ENCODE measurements at places on chromosomes 12 and 14. TPM values are rescaled to one million over a fixed set of nuclear protein-coding genes. Genes with fewer than 3 reads are reported as not detected.
A peak's percentile ranks its signal among the peaks of the same experiment; 100 is the strongest.

DNA sequence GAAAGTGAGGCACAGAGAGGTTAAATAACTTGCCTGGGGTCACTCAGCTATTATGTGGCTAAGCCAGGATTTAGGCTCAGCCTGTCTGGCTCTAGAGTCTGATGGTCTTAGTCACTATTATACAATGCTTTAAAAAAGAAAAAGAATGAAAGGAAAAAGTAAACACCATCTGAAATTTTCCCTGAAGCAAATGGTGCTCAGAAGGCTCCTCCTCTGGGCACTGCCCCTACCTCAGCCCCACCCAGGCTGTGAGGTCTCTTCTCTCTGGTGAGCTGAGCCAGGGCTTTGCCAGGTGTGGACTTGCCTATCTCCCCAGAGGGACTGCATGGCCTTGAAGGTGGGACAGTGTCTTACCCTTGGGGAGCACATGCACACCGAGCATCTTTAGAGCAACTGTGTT, 117.5 kb upstream of the DYRK2 start:
- no peak for DNase-seq

DNA sequence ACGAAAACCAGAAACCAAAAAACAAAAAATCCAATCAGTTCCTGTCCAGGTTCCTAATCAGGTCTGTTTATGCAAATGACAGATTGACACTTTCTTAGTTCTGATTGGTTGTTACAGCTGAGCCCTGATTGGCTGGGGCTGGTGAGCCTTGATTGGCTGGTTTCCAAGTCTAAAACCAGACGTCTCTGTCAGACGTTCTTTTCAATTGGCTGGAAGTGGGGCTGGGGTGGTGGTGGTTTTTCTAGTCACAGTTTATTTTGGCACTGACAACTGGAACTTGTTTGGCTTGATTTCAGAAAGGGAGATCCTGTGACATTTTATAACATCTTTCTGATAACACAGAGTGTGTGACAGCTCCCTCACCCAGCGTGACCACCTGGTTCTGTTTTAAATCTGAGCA, 36.1 kb upstream of the PRICKLE1 start:
- DNase-seq: no peak

- no peak for DNase-seq
Measured at GRCh38 chr12:127726671-127727315, 540.2 kb upstream of the TMEM132C start.

- no peak for DNase-seq
Measured at GRCh38 chr12:116959845-116960514, 49.2 kb downstream of the FBXW8 start.

DNA sequence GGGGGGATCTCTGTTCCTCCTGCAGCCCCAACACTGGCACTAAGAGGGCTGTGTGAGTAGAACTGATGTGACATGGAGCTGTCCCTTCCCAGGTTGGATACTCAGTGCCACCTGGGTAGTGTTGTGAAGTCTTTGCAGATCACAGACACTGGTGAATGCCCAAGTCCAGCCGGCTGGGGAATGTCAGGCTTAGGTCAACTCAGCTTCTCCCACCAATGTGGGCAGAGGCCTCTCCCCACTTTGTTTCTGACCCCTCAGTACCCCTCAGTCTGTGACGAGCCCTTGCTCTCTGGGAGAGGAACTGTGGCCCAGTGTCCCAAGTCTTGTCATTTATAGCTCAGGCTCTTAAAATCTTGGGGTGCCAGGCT, 11.3 kb downstream of the SLC25A29 start:
- no peak for DNase-seq

GRCh38 chr14:51283402-51284085, 43.5 kb downstream of the TMX1 start:
- no peak for DNase-seq

- DNase-seq: no peak
Measured at GRCh38 chr12:1646569-1647284, 17.7 kb downstream of the WNT5B start.

DNA sequence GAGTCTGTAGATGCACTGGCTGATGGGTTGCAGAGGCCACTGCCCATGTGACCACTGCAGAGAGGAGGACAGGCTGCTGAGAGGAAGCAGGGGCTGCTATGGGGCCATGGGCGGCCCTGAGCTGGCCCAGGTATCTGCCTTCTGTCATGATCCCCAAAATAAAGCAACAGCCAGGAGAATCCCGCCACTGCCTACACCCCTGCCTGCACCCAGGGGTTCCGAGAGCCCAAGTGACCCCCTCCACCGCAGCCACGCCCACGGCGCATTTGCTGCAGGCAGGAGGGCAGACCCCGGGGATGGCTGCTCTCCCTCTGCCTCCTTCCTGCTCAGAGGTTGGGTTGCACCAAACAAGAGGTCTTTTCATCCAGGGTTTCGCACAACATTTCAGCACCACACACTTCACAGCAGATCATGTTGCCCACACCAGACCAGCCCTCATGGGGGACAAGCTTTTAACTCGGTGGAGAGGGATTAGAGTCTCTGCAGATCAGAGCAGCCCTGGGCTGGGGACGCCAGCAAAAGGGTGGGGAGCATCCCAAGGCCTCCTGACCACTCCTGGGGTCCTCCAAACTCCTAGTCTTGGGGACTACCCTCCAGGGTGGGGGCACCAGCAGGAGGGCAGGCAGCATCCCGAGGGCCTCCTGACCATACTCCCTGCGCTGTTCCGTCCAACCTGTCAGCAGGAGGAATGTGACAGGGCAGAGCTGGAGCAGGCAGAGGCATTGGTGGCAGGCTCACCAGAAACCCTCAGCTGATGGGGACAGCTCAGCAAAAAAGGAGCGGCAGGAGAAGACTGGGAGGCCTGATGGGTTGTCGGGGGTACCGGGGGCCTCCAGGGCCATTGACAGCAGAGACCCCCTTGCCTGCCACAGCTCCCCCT, 14.1 kb downstream of the CCDC85C start:
- DNase-seq: no peak

DNA sequence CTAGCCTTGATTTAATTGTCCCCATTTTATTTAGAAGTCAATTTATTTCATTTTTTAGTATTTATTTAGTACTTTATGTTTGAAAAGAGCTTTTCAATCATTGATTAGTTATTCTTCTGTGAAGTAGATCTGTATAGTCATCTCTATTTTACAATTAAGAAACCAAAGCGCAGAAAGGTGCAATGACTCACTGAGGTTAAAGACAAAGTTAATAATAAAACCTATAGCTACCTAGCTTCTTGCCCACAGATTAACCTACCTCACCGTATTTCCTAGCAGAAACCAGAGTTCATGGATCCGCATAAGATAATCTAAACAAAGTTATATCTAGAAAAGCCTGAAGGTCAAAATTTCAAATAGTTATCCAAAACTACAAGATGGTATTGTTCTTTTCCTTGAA, 176.4 kb downstream of the GRIN2B start:
- no peak for DNase-seq

DNA sequence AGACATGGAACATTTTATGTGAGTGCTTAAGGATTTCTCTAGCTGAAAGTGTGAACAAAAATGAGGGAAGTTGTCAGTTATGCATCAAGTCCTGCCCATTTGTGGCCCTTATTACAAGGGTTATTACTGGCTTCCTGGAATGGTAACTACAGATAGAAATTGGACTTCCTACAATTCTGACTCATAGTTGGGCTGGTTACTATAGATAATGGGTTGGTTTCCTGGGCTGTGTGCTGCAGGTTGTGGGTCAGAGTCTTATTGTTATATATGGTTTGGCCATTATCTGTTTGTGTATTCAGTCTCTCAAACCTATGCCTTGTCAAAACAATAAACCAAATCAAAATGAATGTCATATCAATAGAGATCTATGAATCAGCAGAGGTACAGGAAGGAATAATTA, 313.7 kb downstream of the ADAMTS20 start:
- no peak for DNase-seq

DNA sequence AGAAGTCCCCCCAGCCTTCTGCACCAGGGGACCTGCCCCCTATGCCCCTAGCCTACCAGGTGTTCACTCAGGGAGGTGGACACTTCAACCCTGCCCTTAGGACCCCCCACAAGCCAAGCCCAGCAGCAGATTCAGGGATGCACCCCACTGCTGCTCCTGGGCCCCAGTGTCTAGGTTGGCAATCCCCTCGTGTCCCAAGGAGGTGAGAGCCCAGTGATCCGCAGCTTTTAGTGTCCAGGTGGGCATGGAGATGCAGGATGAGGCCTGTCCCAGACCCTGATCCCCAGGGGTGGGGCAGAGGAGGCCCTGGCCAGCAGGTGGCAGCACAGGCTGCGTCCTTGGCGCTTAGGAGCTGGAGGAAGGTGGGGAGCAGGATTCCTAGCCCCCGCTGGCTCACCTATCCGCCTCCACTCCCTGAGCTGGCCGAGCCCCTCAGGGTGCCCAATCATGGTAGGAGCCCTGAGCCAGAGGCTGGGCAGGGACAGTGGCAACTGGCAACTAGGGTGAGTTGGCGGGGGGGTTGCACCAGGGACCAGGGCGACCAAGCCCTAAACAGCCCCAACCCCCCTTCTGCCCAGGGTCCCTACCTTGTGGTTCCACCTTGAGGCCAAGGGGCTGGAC, 4.1 kb downstream of the CKB start:
- peak; percentile 71 for DNase-seq

- DNase-seq: no peak
Measured at GRCh38 chr14:66038618-66039017, 447.6 kb upstream of the CCDC196 start.

- DNase-seq: no peak
Measured at GRCh38 chr12:39451977-39452376, 9.1 kb upstream of the KIF21A start.

DNA sequence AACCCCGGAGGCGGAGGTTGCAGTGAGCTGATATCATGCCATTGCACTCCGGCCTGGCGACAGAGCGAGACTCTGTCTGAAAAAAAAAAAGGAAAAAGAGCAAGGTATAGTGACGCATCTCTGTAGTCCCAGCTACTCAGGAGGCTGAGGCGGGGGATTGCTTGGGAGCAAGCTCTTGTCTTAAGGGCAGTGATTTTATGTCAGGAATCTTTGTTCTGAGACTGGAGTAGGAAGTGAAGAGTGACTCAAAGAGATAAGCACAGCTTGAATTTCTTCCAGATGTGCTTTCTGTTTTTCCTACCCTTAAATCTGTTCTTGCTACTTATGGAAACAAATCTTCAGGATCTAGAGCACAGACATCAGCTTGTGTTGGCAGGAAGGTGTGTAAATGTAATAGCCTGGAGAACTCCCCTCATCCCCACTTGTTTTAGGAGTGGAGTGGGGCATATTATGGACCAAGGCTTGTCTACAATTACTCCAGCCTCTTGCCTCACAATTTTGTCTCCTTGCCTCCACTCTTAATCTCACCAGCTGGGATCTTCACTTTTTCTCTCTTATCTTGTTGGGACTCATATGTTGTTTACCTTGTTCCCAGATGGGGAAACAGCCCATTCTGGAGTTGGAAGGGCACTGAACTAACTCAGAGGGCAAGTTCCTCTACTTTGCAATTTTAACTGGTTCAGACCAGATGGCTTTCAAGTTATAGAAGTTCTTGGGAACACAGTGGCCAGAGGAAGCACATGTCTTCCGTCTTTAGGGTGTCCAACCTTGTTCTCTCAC, 7.5 kb downstream of the TMED2 start:
- no peak for DNase-seq

- peak; percentile 87 for DNase-seq
Measured at GRCh38 chr12:2795291-2796186, 769 bp downstream of the FKBP4 start.

DNA sequence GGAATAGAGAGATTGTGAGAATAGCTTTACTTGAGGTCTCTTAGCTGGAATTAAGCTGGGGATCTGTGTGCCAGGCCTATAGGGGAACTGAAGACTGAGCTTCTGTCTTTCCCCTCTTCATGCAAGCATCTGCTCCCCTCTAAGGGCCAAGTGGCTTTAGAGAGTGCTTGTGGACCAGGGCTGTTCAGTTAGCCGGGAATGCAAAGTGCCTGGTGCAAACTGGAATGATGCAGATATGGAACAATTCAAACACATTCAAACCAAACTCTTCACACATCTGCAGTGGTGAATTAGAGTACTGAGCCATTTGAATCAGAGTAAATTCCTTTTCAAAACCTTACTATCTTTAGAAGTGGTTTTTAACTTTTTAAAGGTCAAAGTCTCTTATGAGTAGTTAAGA, 99.0 kb downstream of the LIN7A start:
- DNase-seq: no peak

DNA sequence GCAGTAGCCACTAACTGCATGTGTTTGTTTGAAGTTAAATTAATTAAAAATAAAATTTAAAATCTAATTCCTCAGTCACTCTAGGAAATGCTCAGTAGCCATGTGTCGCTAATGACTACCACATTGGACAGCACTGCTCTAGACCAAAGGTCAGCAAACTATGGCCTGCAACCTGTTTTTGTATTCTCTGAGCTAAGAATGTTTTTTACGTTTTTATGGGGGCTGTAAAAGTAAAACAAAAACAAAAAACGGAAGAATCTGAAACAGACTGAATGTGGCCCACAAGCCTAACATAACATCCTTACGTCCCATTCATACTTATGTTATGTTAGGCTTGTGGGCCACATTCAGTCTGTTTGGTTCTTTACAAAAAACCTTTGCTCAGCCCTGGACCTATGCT, 57.8 kb downstream of the LIN52 start:
- DNase-seq: no peak

GRCh38 chr14:86613126-86613525, 1083.2 kb downstream of the FLRT2 start:
- no peak for DNase-seq

GRCh38 chr12:96402061-96402460, 1.8 kb upstream of the CDK17 start:
- no peak for DNase-seq

DNA sequence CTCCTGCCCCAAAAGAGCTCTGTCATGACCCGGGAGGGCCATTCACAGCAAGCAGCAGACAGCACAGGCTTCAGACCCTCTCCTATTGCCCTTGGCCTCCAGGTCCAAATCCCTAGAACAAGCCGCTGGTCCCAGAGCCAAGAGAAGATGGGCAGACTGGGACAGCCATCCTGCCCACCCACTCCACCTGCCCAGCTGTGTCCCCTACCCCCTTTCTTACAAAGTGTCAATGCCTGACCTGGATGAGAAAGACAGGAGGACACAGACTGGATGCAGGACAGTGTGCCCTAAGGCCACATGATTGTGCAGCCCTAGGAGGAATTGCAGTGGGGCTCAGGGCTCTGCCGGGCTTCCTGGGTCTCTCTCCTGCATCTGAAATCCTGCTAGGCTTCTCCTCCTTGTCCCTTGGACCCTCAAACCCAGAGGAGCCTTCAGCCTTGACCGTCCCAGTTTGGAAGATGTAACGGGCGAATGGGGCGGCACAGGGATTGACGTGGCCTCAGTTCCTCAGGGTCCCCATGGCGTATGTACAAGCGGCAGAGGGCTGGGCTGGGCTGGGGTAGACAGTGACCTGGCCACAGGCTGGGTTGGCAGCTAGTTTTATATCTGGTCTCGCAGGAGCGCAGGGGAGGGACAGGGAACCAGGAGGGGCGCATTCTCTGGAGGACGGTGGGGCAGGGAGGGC, 27.1 kb upstream of the BCDIN3D start:
- no peak for DNase-seq

GRCh38 chr12:6272300-6273204, 37.9 kb upstream of the PLEKHG6 start:
- no peak for DNase-seq

Gene LGR5
- polyA plus RNA-seq: 19.5 TPM

Gene CISTR
- polyA plus RNA-seq: not detected

Gene USP5
- polyA plus RNA-seq: 43.1 TPM

Gene PTPRB
- 7.2 TPM for polyA plus RNA-seq

Gene GALNT6
- polyA plus RNA-seq: 0.10 TPM

Gene FGF6
- 0.61 TPM for polyA plus RNA-seq

Gene PCK2
- polyA plus RNA-seq: 2.0 TPM

Gene RDH12
- not detected for polyA plus RNA-seq

Gene PRPH
- 0.20 TPM for polyA plus RNA-seq

Gene LDHB
- polyA plus RNA-seq: 403 TPM

Gene RNASE7
- polyA plus RNA-seq: 0.73 TPM

Gene ZFHX2
- 0.11 TPM for polyA plus RNA-seq

Gene KLHL33
- 0.30 TPM for polyA plus RNA-seq
